ENCODE measurements at places on chromosomes 5 and 9.

- no peaks in the 10 kb centered on the region for H3K27me3 ChIP-seq
- H3K36me3 ChIP-seq = no peaks in the 10 kb centered on the region
- no peak overlapping the region for H3K27ac ChIP-seq
Measured at GRCh38 chr5:30453168-30453567, 740.3 kb upstream of the CDH6 start.

DNA sequence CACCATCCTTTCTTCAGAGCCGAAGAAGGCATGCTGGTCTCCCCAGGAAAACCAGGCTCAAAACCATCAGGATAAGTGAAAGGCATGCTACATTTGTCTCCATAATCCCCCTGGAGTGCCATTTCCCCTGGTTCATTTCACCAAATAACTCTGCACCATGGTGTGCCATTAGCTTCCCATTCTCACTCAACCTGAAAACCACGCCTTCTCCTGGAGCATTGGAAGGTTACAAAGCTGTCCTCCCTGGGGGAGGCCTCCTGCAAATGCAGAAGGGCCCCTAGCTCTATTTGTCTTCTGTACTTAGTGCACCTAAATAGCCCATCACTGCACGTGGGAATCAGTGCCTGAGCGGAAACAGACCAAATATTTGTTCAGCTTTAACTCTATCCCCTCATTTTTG, 90.2 kb upstream of the ICE1 start:
- no peak overlapping the region for H3K4me3 ChIP-seq
- no peak for DNase-seq
- H3K27me3 ChIP-seq = no peaks in the 10 kb centered on the region
- H3K36me3 ChIP-seq = no peaks in the 10 kb centered on the region

- H3K4me3 ChIP-seq = no peak overlapping the region
- H3K27me3 ChIP-seq = no peaks in the 10 kb centered on the region
- H3K27ac ChIP-seq = no peak overlapping the region
Measured at GRCh38 chr9:131618071-131618479, 72.8 kb downstream of the PRRT1B start.

- no peaks in the 10 kb centered on the region for H3K27me3 ChIP-seq
- H3K4me3 ChIP-seq = no peak overlapping the region
- H3K36me3 ChIP-seq = no peaks in the 10 kb centered on the region
- DNase-seq = no peak
- H3K27ac ChIP-seq = no peak overlapping the region
- peaks cover 5% of the 10 kb centered on the region for H3K4me1 ChIP-seq
Measured at GRCh38 chr5:180283026-180283615, 8.8 kb downstream of the MAPK9 start.

DNA sequence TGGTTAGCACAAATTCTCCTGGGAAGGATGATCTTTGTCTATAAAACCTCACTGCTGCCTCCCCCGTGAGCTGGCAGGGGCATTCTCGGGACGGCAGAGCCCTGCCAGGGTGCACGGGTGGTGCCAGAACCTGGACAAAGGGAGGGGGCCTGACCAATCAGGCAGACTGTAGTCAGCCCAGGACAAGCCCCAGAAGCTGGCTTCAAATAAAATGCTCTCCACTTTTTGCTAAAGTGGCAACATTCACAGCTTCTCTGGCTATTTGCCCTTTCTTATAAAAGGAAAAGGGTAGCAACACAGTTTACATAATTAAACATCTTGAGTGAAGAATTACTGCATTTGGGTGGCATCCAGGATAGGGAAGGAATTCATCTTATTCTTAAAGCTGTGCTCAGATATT, 14.4 kb downstream of the IL9 start:
- H3K4me3 ChIP-seq = no peak overlapping the region
- H3K27ac ChIP-seq = no peak overlapping the region
- H3K27me3 ChIP-seq = no peaks in the 10 kb centered on the region
- no peaks in the 10 kb centered on the region for H3K36me3 ChIP-seq

- H3K4me1 ChIP-seq = peaks cover 13% of the 10 kb centered on the region
- no peak overlapping the region for H3K27ac ChIP-seq
- no peak overlapping the region for H3K4me3 ChIP-seq
Measured at GRCh38 chr5:16740066-16740810, 123.4 kb upstream of the RETREG1 start.

DNA sequence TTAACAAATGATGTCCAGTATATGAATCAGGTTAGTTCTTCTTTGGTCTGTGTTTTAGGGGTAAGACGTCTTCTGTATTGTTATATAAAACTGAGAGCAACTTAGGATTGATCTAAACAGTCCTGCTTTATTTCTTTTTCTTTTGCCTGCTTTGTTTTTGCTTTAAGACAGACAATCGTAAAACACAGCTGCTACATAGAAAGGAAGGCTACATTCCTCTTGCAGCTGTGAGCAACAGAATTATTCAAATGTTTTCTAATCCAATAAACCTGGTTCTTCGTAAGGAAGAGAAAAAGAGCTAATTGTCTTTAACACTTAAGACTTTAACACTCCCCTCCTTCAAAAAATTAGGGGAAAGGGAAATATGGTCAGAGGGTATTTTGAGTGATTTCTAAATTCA, 14.6 kb downstream of the FGF1 start:
- no peaks in the 10 kb centered on the region for H3K4me1 ChIP-seq
- no peaks in the 10 kb centered on the region for H3K27me3 ChIP-seq
- H3K4me3 ChIP-seq = no peak overlapping the region
- no peaks in the 10 kb centered on the region for H3K36me3 ChIP-seq
